ENCODE measurements at places on chromosomes 7 and 10.

DNA sequence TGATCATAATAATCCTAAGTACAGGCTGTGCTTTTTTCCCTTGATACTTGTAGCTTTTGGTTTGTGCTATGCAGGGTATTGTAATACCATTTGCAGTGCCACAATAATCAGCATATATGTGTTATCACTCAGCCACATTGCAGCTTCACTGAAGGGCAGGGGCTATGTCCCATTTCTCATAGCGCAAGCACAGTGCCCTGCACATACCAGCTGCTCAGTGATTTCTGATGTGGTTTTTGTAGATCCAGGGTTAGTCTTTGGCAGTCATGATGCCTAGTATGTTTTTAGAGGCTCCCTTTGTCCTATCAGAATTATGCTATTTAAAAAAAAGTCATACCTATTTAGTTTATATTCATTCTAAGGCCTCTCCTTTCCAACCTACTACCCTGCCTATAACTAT lies 25.8 kb downstream of the MET start:
- DNase-seq: no peak

- DNase-seq: no peak
Measured at GRCh38 chr7:116610210-116610609, 61.8 kb upstream of the MET start.

GRCh38 chr10:109062371-109062770 lies 860.9 kb downstream of the XPNPEP1 start:
- DNase-seq: no peak

DNA sequence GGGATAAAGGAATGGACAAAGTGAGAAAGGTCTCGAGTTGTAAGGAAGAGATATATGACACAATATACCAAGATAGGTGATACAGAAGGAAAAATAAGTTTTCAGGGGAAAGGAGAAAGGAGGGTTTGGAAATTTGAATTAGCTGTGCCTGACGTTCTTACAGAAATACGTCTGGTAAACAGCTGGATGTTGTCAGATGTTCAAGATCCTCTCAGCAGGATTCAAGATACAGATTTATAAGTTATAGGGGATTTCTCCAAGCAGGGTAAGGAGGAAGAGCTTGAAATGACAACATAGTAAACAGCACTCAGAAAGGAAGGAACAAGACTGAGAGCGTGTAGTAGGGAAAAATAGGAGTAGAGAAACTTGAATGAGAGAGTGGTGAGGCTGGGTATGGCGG lies 1184.1 kb downstream of the TYW1 start:
- DNase-seq: no peak

DNA sequence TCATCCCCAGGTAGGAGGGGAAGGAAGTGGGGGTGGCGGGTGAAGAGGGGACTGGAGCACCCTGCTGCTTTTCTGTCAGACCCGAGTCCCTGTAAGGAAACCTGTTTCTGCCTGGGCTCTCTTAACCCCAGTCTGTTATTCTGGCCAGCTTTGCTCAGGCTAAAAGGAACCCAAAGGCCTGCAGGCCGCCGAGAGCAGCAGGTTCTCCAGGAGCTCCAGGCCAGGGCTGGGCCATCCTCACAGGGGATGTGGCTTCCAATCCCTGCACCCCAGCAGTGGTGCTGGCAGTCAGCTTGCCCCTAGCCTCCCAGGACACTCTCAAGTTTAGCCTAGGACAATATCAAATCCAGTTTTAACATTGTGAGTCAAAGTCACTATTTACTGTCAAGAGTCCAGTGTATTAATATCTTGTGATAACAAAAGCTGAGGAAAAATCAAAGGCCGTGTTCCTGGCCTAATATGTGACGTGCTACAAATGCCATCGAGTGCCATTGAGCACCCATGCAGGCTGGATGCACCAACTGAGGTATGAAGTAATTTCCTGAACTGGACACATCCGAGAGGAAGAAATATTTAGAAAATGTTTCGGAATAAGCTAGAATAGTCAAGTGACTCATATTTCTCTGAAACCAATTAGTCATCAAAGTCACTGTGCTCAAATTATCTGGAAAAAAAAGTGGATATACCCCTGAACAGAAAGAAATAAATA lies 7.0 kb downstream of the PKD1L1 start:
- no peak for DNase-seq

DNA sequence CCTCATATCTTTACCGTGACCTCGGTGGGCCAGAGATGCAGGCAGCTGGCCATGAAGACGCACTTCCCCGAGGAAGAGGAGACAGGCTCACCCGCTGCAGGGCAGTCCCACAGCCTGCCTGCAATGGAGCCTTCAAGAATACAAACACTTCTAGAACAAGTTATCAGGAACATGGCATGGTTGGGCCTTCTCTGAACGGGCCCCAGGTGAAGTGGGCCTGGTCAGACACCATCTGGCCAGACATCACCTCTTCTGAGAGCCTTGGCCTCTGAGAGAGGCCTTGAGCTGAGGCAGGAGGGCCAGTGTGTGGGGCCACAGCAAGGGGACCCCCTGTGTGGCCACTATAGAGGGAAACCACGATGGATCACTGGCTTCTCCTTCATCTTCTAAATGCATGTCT lies 112.4 kb upstream of the GDF10 start:
- no peak for DNase-seq

- no peak for DNase-seq
Measured at GRCh38 chr7:23293500-23294073, 5.6 kb upstream of the MALSU1 start.

- DNase-seq: no peak
Measured at GRCh38 chr7:27111042-27111750, 8.7 kb upstream of the HOXA2 start.

- no peak for DNase-seq
Measured at GRCh38 chr10:124672181-124672638, 72.0 kb downstream of the FAM53B start.

GRCh38 chr10:91190388-91190870 lies 30.0 kb upstream of the PCGF5 start:
- no peak for DNase-seq

GRCh38 chr10:30500963-30501504 lies 67.0 kb downstream of the MAP3K8 start:
- no peak for DNase-seq

GRCh38 chr10:110034596-110034995 lies 26.8 kb downstream of the ADD3 start:
- no peak for DNase-seq

DNA sequence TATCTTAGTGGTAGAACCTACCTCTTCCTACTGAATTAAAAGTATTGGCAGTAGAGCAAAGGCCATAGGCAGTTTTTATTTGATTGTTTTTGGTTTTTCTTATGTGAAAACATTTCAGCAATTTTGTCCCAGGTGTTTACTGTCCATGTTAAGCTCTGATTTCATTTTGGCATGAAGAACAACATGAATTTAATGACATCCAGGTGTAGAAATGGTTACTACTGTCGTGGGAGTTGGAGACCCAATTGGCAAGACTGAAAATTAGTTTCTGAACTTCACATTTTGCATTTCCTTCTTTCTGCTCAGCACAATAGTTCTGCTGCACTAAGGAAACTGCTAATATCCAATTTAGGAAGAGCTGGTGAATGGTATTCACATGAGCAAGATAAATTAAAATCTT lies 38.0 kb upstream of the TMEM196 start:
- DNase-seq: no peak

DNA sequence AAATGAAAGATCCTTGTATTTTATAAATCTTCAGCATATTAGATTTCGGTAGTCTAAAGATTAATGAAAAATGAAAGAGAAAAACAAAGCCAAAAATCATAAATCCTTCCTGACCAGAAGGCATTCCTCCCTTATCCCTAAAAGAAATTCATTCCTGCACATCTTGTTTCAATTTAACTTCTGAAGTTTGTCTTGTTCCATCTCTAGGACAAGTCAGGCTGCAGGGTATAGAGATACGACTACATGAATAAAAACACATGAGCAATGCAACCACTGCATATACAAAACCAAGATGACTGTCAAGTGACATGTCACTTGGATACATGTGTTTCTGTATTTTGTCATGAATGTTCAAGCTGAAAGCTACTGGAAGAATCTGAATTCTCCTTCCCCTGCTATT lies 214.9 kb downstream of the JAZF1 start:
- no peak for DNase-seq

- no peak for DNase-seq
Measured at GRCh38 chr10:17882557-17882956, 69.2 kb upstream of the SLC39A12 start.

DNA sequence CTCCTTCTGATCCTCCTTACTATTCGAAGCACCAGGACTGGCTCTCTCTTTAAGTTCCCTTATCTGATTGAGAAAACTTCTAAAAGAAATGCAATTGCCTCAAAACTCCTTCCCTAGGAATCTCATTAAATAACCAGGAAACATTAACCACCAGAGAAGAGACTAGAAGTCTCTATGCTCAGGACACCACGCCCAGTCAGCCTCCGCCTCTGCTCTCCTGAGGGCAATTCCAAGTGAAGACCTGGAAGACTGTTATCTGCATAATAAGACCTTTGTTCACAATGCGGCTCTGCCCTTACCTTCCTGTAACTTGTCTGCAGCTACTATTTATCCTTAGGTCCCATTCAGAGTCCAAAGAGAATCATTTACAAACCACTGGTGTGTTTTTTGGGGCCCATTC lies 78.8 kb downstream of the ELMO1 start:
- DNase-seq: no peak

DNA sequence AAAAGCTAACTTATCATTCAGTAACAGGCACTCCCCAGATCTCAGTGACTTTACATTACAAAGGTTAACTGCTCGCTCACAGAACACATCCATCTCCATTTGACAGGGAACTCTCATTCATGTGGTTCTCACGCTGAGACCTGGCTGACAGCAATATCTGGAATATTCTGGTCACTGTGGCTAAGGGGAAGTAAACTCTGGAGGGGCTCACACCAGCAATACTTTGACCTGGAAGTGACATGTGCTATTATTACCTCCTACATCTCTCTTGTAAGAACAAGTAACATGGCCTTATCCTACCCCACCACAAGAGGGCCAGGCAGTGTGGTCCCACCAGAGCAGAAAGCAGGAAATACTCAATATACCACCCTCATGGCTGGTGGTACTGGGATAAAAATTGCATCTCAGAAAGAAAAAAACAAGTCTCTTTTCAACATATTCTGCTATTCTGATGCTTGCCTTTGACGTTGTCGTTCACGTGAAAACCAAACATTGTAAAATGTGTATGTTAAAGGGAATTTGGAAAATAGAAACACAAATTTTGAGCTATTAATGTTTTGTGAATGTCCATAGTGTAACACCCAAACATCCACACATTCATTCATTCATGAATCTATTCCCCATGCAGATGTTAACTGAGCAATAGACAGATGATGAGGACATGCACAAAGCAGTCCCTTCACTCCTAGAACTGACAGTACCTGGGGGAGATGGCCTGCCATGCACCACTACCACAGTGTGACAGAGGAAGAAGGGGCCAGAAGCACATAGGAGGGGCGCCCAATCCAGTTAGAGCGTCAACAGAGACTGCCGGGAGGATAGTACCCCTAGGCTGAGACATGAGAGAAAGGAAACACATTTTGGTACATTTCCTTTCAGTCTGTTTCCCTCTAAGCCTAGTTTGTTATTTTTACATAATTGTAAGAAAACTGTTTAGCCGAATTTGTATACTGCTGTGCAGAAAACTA lies 166.0 kb upstream of the SP4 start:
- DNase-seq: peak; percentile 15

DNA sequence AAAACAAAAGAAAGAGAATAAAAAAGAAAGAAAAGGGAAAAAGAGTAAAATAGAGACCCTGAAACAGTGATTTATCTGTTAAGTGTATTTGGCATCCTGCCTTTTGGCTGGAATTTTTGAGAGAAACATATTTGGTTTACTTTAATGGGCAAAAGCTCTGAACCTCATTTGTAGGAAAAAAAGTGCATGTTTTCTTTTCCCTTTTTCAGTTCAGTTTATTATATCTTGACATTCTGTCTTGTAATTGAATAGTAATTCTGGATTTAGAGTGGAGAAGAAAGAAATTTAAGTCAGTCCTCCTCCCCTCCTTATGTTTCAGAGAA lies 69.5 kb downstream of the ARID5B start:
- no peak for DNase-seq

DNA sequence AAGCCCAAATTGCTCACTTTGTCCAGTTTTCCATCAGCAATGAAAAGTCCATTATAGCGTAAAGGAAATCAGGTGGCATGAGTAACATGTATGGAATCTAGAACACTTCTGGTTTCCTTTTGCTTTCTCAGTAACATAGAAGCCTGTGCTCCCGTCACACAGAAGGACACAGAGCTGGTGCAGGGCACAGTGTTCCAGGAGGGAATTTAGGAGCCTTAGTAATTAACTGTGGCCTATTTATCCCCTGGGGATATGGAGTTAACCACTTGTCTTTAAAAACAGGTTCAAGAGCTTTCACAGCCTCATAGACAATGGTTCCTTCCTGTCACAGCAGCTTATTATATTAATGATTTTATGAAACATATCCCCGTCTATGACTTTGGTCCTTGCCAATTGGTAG lies 189.9 kb downstream of the NEBL start:
- no peak for DNase-seq

GRCh38 chr10:15794569-15794968 lies 65.7 kb downstream of the MINDY3 start:
- DNase-seq: no peak

DNA sequence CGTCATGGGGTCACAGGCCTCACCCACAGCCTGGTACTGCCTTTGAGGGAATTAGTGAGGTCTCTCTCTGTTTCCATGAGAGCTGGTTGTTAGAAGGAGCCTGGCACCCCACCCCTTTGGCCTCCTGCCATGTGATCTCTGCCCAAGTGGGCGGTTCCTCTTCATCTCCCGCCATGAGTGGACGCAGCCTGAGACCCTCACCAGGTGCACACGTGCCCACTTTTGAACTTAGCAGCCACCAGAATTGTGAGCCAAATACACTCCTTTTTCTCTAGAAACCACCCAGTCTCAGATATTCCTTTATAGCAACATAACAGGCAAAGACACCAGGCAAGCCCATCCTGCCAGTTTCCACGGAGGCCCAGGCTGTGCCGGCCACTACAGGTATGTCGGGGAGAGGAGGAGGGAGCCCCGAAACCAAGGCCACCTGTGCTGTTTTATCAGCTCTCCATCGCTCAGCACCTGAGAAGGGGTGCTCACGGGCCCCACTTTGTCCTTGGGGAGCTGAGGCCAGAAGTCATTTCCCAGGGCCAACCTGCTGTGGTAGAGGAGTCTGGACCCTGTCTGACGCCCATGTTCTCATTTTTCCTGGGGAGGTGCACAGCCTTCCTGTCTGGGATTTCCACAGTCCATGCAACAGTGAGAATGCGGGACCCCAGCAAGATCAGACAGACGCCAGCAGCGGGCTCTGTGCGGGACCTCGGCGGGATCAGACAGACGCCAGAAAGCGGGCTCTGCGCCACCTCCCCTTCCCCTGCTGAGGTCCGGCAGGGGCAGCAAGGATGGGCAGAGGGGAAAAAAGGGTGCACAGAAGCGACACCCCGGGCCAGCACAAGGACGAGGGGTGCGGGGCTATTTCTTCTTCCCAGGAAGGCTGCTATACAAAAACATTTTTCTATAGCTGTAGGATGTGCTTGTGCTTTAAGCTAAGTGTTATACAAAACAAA lies 220.5 kb downstream of the ELFN1 start:
- no peak for DNase-seq

DNA sequence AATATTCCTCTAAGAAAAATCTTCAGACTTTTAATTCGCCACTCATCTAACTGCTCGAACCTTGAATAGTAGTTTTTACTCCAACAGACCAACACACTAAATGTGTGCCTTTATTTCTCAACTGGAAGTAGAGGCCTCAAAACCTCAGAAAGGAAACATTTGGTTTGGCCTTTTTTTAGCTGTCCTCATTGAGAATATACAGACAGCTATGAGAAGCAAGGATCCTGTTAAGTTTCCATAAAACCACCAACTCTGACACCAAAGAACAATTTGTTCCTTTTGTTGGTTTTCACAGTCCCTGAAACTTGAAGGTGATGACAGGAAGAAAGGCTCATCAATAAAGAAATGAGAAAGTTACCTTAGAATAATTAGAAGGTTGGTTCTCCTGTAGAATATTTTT lies 199.2 kb upstream of the MEOX2 start:
- no peak for DNase-seq

Data from stimulated activated CD8-positive, alpha-beta memory T cell treated with anti-CD3 and anti-CD28 coated beads, Interleukin-12 subunit alpha, Interleukin-12 subunit beta, amount 100 ng/mL, for 1 hour (primary cell).